ENCODE measurements at places on chromosomes 7 and 10.

- no peak for DNase-seq
Observed at GRCh38 chr7:40298421-40298820, 163.6 kb downstream of the SUGCT start.

DNA sequence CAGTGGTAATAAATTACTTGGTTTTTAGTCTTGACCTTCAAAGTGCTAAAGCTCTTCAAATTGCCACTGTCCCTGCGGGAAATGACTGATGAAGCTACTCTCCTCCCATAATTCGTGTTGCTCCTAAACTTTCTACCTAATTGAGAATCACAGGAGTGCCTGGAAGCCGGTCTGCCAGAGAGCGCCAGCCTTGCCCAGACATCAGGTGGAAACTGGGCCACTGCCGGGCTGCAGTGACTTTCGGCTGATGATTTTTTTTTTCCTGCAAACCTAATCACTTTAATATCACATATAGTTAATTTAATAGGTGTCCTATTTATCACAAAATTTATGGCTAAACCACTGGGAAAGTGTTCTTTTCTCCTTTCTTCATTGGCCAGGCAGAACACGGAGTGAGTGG, 59.6 kb upstream of the UBE3C start:
- no peak for DNase-seq

GRCh38 chr7:33744293-33745075, 160.9 kb upstream of the BMPER start:
- DNase-seq: no peak

DNA sequence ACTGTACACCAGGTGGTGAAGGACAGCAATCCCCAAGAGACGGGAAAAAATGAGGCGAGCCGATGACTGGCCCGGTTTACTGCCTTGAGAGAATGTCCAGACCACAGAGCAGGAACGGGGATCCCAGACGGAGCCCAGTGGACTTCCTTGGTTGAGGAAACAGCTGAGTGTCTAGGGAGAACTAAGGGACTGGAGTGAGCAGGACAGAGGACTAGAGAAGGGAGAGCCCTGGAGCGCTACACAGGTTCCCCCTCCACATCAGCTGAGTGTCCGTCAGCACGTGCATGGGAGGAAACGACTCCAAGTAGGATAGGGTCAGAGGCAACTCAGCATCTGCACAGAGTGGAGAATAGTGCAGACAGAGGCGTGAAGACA, 7.1 kb upstream of the WDR86 start:
- no peak for DNase-seq

DNA sequence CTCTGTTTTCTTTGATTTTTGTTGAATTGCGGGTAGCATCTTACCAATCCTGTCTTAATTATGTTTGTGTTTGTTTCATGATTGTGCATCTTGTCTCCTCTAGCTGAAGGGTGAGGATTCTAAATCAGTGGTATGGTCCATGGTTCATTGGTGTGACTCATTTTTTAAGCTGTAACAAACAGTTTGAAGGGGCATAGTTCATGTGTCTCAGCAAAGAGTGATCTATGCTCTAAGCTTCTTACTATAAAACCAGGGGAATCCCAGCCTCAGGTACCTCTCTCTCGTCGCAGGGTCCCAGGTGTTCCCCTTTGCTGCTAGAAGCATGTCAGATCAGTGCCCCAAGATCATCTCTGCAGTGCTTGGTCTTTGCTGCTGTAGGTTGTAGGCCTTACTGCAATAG, 100.1 kb downstream of the OTUD1 start:
- no peak for DNase-seq

DNA sequence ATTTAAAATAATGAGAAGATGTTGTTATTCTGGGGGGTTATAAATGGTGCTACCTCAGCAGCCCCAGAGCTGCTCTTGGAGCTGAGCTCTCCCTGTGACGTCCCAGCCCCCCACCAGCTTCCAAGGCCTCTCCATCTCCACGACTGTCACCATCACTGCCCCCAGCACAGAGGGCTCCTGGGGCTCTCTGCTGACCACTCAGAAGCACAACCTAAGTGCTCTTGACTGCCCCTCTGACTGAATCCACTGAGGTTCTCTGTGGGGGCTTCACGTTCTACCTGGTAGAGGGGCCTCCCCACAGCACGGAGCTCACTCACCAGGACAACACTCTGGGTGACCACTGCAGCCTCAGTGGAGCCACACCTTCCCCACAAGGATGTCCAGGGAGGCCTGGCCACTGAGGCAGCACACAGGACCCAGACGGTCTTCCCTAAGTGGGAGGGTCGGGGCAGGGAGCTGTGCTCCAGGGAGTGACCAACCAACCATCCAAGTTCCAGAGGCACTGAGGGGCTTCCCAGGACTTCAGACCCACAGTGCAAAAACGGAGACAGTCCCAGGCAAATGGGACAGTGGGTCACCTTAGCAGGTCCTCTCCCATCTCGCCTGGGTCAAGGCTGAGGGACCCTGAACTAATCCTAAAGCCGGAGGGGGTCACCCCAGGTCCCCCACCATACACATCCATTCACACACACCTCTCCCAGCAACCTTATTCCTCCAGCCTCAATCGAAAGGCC, 121.0 kb upstream of the PPP2R2D start:
- DNase-seq: no peak

GRCh38 chr10:55398497-55398882, 597.5 kb upstream of the PCDH15 start:
- DNase-seq: no peak

DNA sequence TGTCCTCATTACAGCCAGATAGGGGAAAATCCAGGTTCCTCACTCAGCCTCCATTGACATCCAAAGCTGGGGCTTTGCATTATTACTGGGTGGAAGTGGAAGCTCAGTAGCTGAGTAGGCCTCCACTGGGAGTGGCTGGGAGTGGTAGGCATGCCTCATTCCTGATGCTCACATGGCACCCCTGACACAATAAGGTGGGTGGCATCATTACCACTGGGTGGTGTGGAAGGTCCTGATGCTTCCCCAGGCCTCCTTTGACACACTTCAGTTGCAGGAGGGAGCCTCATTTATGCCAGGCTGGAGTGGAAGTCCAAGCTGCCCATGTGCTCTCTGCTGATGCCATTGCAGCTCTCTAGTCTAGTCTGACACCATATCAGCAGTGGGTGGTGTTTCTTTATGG, 48.2 kb upstream of the GPR141 start:
- no peak for DNase-seq

GRCh38 chr10:127759276-127759675, 22.3 kb downstream of the FOXI2 start:
- no peak for DNase-seq

DNA sequence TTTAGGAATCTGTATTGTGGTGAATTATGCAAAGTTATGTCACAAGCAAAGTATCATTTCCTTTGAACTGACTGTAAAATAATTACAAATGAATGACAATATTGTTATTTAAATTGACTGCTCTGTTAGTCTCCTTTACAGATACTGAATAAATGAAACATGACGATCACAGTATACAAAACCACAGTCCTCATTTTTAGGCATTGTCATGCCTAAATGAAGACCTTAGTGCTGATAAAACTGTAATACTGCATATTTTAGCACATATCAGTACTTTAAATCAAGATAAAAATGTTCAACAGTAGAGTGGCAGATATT, 39.7 kb upstream of the FEZF1 start:
- no peak for DNase-seq

GRCh38 chr10:94042001-94042833, 48.5 kb downstream of the PLCE1 start:
- DNase-seq: no peak

GRCh38 chr7:39355664-39356063, 210.5 kb upstream of the YAE1 start:
- no peak for DNase-seq

GRCh38 chr10:11297136-11297535, 279.5 kb downstream of the CELF2 start:
- DNase-seq: no peak

DNA sequence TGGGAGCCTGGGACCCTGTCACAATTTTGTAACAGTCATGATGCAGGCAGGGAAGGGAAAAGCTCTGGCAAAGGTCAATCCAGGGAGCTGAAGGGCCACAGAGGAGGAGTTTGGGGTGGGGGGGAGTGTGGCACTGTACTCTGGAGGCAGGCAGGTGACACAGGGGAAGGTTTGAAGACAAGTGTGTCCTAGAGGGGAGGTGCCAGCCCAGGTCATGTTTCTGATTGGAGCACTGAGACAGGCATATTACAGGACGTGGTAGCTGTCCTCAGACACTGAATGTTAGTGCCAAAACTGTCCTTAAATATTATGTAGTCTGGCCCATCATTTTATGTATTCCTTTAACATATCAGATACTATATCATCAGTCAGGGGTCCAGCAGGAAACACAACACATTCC, 75.6 kb upstream of the LRRC4 start:
- DNase-seq: no peak

- DNase-seq: no peak
Observed at GRCh38 chr10:48243487-48243886, 31.0 kb downstream of the FRMPD2 start.

DNA sequence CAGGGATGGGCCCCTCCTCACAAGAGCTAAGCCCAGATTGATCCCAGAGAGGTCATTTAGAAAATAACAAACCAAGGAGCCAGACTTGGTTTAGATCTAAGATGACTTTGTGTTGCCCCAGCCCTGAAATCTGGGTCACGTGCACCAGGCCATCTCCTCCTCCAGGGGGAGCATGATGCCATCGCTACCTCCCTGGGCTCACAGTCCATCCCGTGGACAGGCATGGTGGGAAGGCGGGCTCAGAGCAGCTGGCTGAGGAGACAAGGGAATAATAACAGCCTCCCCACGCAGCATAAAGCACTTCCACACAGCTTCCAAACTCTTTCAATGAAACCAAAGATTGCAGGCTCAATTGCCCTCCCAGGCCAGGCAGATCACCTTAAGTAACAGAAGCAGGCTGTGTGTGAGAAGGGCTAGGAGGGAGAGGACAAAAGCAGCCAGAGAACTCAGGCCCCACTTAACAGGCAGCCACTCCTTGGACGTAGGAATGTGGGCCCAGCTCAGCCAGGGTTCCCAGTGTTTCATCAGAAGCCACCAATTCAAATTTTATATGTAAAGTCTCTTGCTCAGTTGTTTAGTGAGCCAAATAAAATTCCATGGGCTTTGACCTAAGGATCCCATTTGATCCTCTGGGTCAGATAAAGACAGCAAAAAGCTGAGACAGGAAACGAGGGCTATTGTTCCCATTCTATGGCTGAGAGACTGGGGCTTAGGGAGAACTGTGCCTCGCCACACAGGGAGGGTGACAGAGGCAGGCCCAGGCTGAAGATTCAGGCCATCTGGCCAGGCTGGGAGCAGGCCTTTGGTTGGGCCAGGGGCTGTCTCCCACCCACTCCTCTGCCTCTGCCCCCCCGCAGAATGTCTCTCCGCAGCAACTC, 100.2 kb downstream of the COL13A1 start:
- no peak for DNase-seq

DNA sequence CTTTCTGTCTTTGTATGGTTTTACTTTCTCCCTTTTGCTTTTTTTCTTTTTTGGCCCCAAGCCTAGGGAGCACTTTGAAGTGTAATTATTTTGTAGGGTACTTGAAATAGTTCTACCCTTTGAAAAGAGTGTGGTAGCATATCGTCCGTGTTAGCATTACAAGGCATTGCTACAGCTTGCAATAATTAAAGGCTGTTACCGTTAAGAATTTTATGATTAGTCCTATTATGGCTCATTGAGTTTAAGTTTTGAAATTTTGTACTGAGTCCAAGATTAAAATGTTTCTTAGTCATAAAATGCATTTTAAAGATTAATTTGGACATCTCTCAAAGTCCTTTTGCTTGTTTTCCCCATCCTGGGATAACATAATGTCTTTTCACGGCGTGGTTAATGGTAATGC, 490.0 kb upstream of the LRRN3 start:
- no peak for DNase-seq

- DNase-seq: no peak
Observed at GRCh38 chr10:63206997-63207811, 74.1 kb downstream of the NRBF2 start.

DNA sequence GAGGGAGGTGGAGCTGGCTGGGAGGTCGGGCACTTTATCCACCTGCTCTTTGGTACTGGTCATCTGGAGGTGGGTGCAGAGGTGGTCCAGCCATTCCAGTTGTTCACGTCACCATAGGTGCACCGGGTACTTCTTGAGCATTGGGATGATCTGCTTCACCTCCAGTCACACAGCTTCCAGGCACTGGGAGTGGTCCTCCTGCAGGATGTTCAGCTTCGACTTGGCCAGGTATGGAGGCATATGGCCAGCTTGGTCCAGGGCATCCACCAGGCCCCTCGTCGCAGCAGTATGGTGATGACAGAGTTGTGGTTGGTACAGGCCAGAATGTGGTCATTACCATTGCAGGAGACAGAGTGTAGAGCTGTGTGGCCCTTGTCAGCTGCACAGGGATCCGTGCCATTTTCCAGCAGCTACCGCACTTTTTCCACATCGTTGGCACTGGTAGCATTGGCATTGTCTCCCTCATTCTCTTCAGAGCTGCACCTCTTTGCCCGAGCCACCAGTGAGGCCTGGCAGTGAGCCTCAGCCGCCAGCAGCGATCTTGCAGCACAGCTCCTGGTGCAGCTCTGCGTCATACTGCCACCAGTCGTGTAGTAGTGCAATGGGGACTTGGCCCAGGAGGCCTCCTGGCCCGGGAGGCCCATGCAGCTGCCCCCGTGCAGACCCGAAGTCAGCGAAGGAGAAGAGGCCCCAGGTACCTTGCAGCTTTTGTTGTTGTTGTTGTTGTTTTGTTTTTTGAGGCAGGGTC, 150.9 kb downstream of the ZNF22 start:
- DNase-seq: no peak

- DNase-seq: no peak
Observed at GRCh38 chr10:91033324-91033950, 112.5 kb upstream of the ANKRD1 start.

DNA sequence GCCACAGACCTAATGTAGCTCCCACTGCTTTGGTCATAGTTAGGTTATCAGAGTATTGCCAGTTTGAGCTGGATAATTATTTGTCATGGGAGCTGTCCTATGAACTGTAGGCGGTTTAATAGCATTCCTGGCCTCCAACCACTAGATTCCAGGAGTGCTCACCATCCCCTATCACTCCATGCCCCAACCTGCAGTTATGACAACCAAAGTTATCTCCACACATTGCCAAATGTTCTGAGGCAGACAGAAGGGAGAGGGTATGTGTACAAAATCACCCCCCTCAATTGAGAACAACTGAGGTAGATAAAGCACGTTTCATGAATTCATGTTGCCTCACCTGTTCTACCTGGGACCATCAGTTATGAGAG, 119.0 kb upstream of the CACUL1 start:
- no peak for DNase-seq

GRCh38 chr7:103343332-103343731, 1.2 kb downstream of the DNAJC2 start:
- DNase-seq: no peak

DNA sequence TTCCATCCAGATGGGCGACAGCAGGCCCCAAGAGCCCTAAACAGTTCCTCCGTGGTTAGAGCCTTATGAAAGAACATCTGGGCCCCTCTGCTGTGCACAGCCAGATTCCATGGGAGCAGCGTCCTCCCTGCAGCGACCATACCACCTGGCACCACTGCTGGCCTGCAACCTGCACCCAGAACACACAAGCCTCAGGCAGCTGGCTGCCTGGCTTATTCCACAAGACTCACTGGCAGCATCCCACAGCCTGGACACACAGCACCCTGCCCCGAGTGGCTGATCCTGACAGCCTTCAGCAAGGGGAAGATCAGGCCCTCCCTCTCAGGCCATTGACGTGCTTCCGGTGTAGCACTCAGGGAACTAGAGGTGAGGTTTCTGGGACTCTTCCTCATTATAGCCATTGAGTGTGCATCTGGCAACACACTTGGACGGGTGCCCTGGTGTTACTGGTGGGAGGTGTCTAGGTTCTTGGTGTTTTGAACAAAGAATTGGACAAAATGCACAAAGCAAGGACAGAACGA, 33.7 kb upstream of the ERCC6 start:
- no peak for DNase-seq

GRCh38 chr10:104230490-104230889, 1.7 kb downstream of the CFAP43 start:
- DNase-seq: no peak

GRCh38 chr10:103592186-103593021, 98.9 kb downstream of the NEURL1 start:
- DNase-seq: no peak
